Activated CD4-positive, alpha-beta T cell treated with anti-CD3 and anti-CD28 coated beads, Interleukin-2, amount 50 U/mL, for 1 hour (primary cell): ENCODE measurements at places on chromosomes 7 and 10.

DNA sequence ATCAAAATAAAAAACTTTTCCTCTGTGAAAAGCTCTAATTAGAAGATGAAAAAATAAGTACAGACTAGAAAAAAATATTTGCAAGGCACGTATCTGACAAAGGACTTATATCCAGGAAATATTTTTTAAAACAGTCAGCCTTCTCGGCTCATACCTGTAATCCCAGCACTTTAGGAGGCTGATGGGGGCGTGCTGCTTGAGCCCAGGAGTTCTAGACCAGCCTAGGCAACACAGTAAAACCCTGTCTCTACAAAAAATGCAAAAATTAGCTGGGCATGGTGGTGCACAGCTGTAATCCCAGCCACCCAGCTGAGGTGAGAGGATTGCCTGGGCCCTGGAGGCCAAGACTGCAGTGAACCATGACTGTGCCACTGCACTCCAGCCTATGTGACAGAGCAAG lies 542.8 kb downstream of the PARD3 start:
- no peak for DNase-seq

- no peak for DNase-seq
These were observed 70.0 kb upstream of the PCBD1 start for GRCh38 chr10:70958396-70958795.

DNA sequence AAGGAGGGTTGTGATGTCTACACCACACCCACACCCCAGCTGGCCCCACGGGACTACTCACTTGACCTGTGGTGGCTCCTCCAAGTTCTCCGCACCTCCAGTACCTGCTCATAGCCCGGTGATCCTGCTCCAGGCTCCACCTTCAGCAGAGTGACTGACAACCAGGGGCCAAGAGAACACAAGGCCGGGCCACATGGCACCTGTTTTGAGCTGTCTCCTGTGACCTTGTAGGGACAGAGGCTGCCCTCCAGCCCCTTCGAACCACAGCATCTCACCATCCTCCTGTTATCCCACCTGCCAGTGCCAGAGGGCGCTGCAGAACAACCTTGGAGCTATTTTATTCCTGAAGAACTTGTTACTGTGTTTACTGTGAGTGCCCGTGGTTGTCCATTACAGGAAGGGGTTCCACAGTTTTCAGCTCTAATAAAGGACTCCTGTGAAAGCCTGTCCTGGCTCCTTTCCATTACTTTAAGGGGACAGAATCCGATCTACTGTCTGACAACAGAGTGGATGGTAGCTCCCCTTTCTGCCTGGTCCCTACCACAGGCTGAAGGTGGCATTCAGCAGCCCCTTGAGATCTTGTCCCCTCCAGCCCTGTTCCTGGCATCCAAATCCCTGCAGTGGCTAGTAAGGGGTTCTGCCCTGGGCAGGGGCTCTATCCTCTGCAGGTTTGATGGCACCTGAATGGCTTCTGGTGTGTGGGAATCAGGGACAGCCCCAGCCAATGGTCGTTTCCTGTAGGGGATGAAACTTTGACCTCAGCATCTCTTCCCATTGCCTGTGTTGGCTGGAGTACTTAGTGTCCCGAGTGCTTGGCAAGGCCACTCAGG lies 50.8 kb downstream of the C10orf120 start:
- peak; percentile 6 for DNase-seq

GRCh38 chr7:142689439-142690120 lies 59.7 kb upstream of the PRSS1 start:
- DNase-seq = no peak
